ENCODE measurements at places on chromosomes 7 and 10.

DNA sequence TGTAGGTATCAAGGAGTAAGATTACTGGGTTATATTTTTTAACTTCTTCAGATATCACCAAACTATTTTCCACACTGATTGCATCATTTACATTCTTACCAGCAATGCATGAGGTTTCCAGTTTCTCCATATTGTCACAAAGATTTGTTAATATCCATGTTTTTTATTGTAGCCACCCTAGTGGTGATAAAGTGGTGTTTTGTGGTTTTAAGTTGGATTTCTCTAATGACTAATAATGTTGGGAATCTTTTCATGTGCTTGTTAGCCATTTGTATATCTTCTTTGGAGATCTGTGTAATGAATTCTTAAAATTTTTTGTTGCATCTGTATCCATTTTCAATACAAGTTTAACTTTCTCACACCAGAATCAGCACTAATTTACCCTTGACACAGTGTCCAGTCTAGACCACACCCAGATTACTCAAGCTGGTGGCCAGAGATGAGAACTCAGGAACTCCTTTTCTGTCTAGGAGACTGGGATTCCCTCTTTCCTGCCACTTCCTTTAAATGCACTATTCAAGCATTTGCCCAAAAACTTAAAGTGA lies 67.0 kb upstream of the PLXDC2 start:
- no peak overlapping the region for H3K27ac ChIP-seq
- no peak for DNase-seq
- H3K36me3 ChIP-seq: no peaks in the 10 kb centered on the region
- no peaks in the 10 kb centered on the region for H3K27me3 ChIP-seq
- H3K4me1 ChIP-seq: no peaks in the 10 kb centered on the region

DNA sequence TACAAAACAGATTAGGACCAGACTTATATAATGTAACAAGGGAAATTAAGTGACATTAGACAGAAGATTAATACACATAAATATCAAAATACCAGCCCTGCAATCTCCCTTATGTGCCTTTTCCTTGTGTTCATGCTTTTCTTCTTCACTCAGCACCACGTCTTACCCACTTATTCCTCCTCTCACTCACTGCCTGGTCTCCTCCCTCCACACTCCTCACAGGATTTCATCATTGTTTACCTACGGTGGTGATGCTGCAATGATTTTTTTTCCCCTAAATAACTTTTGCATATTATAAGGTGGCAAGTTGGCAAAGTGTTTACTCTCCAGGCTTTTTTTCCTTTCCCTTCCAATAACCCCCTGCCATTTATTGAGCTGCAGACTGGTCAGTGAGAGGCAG lies 203.2 kb downstream of the PCLO start:
- no peak overlapping the region for H3K4me3 ChIP-seq
- H3K36me3 ChIP-seq: no peaks in the 10 kb centered on the region
- no peaks in the 10 kb centered on the region for H3K27me3 ChIP-seq
- H3K4me1 ChIP-seq: no peaks in the 10 kb centered on the region
- no peak overlapping the region for H3K27ac ChIP-seq

DNA sequence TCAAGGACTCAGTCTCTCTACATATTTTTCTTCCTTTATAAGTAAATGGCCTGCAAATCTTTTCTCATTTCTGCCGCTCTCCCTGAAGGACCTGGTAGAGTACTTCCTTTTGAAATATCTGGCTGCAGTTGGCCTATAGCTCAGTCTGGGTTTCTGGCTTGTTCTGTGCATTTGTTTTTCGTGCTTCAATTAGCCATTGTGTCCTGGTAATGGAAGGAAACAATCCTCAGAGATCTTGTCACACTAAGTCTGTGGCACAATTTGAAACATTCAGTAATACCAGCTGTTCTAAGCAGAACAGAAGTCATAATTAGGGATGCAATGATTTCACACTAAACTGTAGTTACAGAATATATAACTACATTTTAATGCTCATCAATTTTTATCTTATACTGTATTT lies 545.0 kb downstream of the NRG3 start:
- no peak overlapping the region for H3K4me3 ChIP-seq
- H3K4me1 ChIP-seq: no peaks in the 10 kb centered on the region
- no peak overlapping the region for H3K27ac ChIP-seq
- H3K36me3 ChIP-seq: no peaks in the 10 kb centered on the region
- H3K27me3 ChIP-seq: no peaks in the 10 kb centered on the region

GRCh38 chr10:22002591-22003176 lies 846 bp downstream of the DNAJC1 start:
- H3K4me1 ChIP-seq: peaks cover 9% of the 10 kb centered on the region
- no peaks in the 10 kb centered on the region for H3K36me3 ChIP-seq
- H3K27ac ChIP-seq: peak overlapping the region; percentile 65
- DNase-seq: no peak
- peak overlapping the region; percentile 72 for H3K4me3 ChIP-seq
- no peaks in the 10 kb centered on the region for H3K27me3 ChIP-seq

DNA sequence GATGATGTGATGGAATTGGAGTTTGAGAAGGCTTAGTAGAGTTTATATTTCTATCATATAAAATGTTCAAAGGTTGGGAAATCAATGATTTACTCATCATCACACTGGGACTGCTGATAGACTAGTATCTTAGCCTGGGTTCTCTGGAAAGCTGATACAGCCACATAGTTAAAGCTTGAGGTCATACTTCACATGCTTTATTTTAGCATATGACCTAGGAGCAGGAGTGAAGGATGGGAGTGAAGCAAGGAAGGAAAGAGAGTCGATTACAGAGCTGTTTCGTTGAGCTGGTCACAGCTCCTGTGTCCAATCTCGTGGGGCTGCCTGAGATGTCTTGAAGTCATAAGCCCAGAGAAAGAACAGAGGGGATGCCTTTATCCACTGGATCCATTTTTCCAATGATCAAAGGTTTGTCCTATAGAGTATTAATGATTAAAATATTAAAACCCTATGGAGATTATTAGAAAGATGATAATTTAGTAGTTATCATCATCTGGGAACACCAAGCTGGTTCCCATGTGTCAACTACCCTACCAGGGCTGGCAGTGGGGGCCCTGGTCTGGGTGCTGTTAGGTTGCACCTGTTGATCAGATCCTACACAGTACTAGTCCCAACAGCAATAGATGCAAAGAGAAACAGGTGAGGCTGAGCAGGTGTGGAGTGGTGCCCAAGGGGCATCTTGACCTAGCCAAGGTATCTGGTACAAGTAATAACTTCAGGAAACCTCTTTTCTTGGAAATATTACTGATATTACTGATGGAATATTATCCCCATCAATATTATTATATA lies 77.8 kb downstream of the BAMBI start:
- no peaks in the 10 kb centered on the region for H3K4me1 ChIP-seq
- H3K27me3 ChIP-seq: no peaks in the 10 kb centered on the region
- H3K27ac ChIP-seq: no peak overlapping the region
- no peaks in the 10 kb centered on the region for H3K36me3 ChIP-seq

DNA sequence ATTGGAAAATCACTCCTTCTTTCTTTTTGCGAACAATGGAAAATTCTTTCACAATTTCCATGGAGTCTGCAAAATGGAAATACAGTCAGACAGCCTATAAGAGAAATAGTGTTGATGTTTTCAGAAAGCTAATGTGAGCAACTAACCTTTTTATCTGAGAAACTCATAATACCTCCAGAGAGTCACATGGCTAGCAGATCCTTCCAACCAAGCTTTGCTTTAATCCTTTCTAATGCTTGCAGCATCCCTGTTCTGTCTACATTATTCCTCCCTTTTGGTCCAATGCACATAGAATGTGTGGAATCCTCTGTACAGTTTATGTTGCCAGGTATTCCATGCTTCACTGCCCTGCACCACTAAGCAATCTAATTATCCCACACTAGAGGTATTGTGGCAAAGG lies 717.5 kb upstream of the LRRN3 start:
- no peak overlapping the region for H3K4me3 ChIP-seq
- no peak overlapping the region for H3K27ac ChIP-seq
- no peaks in the 10 kb centered on the region for H3K4me1 ChIP-seq

- H3K4me3 ChIP-seq: no peak overlapping the region
- no peaks in the 10 kb centered on the region for H3K27me3 ChIP-seq
- DNase-seq: no peak
- no peaks in the 10 kb centered on the region for H3K4me1 ChIP-seq
- H3K36me3 ChIP-seq: no peaks in the 10 kb centered on the region
- no peak overlapping the region for H3K27ac ChIP-seq
Measured at GRCh38 chr7:104931181-104931781, 82.7 kb upstream of the KMT2E start.

- H3K27ac ChIP-seq: no peak overlapping the region
- no peak for DNase-seq
- H3K4me1 ChIP-seq: peaks cover 25% of the 10 kb centered on the region
- no peaks in the 10 kb centered on the region for H3K27me3 ChIP-seq
Measured at GRCh38 chr7:102993718-102994029, 80.9 kb downstream of the LRRC17 start.

- peak overlapping the region; percentile 76 for H3K27ac ChIP-seq
- peaks cover 15% of the 10 kb centered on the region for H3K4me1 ChIP-seq
- H3K27me3 ChIP-seq: no peaks in the 10 kb centered on the region
Measured at GRCh38 chr7:74454021-74454924, 567 bp downstream of the GTF2IRD1 start.

DNA sequence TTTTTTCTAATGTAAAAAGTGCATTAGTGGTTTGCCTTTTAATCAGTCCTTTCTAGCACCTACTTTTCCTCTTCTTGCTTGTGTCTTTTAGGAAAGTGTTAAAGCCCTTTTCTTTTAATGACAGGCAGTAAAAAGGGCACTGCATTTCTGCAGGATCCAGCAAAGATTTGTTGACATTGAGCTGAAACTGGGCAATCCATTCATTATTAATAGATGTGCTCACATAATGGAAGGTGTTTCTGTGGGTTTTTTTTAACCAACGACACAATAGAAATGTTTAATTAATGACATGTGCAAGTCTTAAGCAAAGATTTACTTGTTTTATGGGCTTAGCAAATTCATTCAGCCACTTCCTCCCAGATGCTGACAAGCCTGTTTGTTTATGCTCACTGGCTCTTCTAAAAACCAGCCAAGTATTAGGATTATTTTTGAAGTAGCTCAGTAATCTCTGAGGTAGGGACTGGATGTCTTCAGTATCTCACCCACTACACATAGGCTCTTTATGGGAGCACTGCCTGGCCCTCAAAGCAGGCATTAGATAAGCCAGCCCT lies 1201.1 kb downstream of the SORCS1 start:
- no peak overlapping the region for H3K4me3 ChIP-seq
- H3K27me3 ChIP-seq: no peaks in the 10 kb centered on the region
- H3K27ac ChIP-seq: no peak overlapping the region
- H3K36me3 ChIP-seq: no peaks in the 10 kb centered on the region
- no peaks in the 10 kb centered on the region for H3K4me1 ChIP-seq

- peak within 1 kb of the TSS; percentile 49 for H3K4me3 ChIP-seq
- no peaks in the 10 kb centered on the region for H3K27me3 ChIP-seq
- peak within 1 kb of the TSS; percentile 18 for H3K27ac ChIP-seq
- H3K4me1 ChIP-seq: no peaks in the 10 kb centered on the region
Measured at GRCh38 chr7:3300651-3301448, at the start of gene SDK1. SDK1 (plus strand) TSS chr7:3301252; CDS start chr7:3301587, 335 bp downstream.

- no peak overlapping the region for H3K4me3 ChIP-seq
- DNase-seq: no peak
- H3K4me1 ChIP-seq: peaks cover 23% of the 10 kb centered on the region
- no peak overlapping the region for H3K27ac ChIP-seq
Measured at GRCh38 chr10:13759168-13759567, 172.4 kb downstream of the PRPF18 start.

DNA sequence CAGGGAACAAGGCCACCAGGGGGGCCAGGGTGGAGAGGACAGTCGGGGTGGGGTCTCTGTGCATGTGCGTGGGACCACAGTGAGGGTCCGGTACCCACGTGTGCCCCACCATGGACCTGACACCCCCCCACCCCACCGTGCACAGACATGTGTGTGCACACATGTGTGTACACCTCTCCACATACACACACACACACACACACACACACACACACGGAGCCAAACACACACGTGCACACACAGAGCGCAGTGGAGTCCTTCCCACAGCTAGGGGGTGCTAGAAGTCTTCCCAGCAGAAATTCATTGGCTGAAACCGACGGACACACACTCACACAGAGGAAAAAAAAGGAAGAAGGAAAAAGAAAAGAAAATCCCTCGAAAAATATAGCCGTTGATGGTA lies 42.8 kb upstream of the GNA12 start:
- peak; percentile 24 for DNase-seq
- no peak overlapping the region for H3K4me3 ChIP-seq
- no peaks in the 10 kb centered on the region for H3K36me3 ChIP-seq
- no peak overlapping the region for H3K27ac ChIP-seq

- H3K27ac ChIP-seq: no peak overlapping the region
- DNase-seq: no peak
- H3K4me3 ChIP-seq: no peak overlapping the region
- no peaks in the 10 kb centered on the region for H3K4me1 ChIP-seq
- H3K27me3 ChIP-seq: no peaks in the 10 kb centered on the region
- no peaks in the 10 kb centered on the region for H3K36me3 ChIP-seq
Measured at GRCh38 chr7:157821959-157822687, 485.3 kb downstream of the DNAJB6 start.

DNA sequence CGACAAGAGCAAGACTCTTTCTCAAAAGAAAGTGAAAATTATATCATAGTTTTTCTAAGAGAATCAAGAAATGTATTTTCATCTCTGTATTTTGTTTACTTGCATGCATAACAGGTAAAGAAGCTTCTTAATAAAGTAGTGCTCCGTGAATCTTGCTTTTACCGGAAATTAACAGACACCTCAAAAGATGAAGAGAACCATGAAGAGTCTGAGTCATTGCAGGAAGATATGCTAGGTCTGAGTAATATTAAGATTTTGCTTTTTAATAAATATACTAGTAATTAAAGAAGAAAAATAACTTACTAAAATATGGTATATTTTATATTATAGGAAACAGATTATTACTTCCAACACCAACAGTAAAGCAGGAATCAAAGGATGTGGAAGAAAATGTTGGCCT lies 39.5 kb upstream of the STOX1 start:
- H3K27ac ChIP-seq: no peak overlapping the region
- H3K4me3 ChIP-seq: no peak overlapping the region
- no peaks in the 10 kb centered on the region for H3K4me1 ChIP-seq
- DNase-seq: no peak
- H3K27me3 ChIP-seq: no peaks in the 10 kb centered on the region

DNA sequence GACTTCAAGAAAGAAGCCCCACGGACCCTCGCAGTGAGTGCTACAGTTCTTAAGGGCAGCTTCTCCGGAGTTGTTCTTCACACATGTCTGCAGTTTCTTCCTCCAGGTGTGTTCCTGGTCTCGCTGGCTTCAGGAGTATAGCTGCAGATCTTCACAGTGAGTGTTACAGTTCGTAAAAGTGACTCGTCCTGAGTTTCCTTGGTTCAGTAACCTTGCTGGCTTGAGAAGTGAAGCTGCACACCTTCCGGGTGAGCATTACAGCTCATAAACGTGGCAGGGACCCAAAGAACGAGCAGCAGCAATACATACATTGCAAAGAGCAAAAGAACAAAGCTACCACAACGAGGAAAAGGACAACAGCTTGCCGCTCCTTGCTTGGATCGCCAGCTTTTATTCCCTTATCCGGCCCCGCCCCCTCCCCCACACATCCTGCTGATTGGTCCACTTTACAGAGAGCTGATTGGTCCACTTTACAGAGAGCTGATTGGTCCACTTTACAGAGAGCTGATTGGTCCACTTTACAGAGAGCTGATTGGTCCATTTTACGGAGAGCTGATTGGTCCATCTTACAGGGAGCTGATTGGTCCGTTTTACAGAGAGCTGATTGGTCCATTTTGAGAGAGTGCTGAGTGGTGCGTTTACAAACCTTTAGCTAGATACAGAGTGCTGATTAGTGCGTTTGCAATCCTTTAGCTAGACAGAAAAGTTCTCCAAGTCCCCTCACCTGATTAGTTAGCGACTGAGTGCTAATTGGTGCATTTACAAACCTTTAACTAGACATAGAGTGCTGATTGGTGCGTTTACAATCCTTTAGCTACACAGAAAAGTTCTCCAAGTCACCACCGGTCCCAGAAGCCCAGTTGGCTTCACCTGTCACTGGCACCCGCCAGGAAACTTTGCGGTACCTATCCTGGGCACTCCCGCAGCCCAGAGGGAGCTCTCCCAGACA lies 165.3 kb downstream of the AGMO start:
- no peaks in the 10 kb centered on the region for H3K27me3 ChIP-seq
- H3K4me1 ChIP-seq: no peaks in the 10 kb centered on the region
- DNase-seq: no peak
- no peaks in the 10 kb centered on the region for H3K36me3 ChIP-seq
